ENCODE measurements at places on chromosomes 12 and 14.
A peak's percentile ranks its signal among the peaks of the same experiment; 100 is the strongest.

GRCh38 chr12:99498756-99499155 is 148.8 kb upstream of the GARIN6 start:
- no peak for DNase-seq

DNA sequence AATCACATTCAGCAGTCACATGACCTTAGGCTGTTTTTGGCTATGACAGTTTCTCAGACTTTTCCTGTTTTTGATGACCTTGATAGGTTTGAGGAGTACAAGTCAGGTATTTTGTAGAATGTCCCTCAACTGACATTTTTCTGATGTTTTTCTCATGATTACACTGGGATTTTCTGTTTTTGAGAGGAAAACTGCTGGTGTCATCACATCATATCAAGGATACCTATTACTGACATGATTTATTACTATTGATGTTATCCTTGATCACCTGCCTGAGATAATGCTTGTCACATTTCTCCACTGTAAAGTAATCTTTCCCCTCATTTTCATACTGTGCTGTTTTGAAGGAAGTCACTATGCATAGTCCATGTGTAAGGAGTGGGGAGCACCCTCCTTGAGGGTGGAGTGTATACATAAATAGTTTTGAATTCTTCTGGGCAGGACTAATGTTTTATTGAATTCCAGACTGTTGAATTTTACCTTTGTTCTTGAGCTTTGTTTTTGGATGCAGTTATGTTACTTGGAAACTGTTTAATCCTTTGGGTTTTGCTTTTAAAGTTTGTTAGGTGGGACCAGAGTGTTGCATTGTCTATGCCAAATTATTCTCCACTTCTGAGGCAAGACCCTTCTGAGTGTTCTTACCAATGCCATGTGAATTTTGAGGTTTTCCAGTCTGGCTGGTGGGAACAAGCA is 444.5 kb upstream of the FAR2 start:
- no peak for DNase-seq

- no peak for DNase-seq
Measured at GRCh38 chr12:33876618-33877017, 145.7 kb upstream of the ALG10 start.

DNA sequence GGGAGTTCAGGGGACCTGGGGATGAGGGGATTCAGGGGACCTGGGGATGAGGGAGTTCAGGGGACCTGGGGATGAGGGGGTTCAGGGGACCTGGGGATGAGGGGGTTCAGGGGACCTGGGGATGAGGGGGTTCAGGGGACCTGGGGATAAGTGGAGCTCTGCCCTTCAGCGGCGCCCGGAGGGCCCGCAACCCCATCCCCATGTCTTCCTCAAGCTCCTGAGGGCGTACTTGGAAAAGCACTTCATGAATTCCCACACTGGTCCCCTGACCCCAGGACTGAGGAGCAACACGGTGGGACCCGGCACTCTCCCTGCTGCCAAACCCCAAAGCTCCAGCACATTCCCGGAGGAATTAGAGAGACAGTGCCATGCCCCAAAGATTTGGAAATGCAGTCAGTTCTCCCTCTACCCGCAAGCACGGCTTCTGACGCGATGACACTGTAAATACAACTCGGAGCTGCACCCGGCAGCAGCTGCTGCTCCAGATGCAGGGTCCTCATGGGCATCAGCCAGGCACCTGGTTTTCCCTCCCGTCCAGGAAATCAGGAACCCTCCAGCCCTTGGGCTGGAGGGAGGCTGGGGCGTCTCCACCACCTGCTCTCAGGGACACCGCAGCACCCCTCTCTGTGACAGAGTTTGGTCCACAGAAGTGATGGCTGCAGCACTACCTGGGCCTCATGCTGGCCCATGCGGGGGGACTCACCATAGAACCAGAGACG is 32.8 kb upstream of the C14orf180 start:
- DNase-seq, result no peak

- DNase-seq, result peak; percentile 21
Measured at GRCh38 chr12:41248391-41248790, 60.3 kb downstream of the PDZRN4 start.

GRCh38 chr14:71076462-71077092 is 169.3 kb downstream of the PCNX1 start:
- DNase-seq, result no peak
